AG20443 (cell line): ENCODE measurements at places on chromosomes 4 and X.

- peak; percentile 28 for DNase-seq
Measured at GRCh38 chrX:119692191-119693039, 553 bp downstream of the SEPTIN6 start.

- no peak for DNase-seq
Measured at GRCh38 chr4:7691982-7692381, 247.7 kb downstream of the AFAP1 start.

DNA sequence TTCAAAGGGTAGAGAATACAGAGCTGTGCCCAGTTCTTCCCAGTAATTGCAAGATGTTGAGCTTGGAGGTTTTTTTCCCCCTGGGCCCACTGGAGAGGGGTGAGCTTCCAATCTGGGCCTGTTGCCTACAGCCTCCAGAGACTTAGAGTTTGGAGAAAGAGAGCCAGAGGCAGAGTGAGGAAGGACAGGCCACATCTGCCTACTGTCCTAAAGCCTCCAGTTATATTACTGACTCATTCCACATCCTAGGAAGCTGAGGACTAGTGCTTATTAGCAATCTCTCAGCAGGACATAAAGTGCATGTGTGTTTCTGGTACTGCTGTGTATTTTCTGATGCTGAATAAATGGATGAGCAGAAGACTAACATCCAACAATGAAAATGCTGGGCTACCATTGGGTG, 181.0 kb upstream of the MAMLD1 start:
- DNase-seq, result peak; percentile 16

GRCh38 chr4:153553155-153553818, 87.1 kb downstream of the TMEM131L start:
- DNase-seq, result no peak

DNA sequence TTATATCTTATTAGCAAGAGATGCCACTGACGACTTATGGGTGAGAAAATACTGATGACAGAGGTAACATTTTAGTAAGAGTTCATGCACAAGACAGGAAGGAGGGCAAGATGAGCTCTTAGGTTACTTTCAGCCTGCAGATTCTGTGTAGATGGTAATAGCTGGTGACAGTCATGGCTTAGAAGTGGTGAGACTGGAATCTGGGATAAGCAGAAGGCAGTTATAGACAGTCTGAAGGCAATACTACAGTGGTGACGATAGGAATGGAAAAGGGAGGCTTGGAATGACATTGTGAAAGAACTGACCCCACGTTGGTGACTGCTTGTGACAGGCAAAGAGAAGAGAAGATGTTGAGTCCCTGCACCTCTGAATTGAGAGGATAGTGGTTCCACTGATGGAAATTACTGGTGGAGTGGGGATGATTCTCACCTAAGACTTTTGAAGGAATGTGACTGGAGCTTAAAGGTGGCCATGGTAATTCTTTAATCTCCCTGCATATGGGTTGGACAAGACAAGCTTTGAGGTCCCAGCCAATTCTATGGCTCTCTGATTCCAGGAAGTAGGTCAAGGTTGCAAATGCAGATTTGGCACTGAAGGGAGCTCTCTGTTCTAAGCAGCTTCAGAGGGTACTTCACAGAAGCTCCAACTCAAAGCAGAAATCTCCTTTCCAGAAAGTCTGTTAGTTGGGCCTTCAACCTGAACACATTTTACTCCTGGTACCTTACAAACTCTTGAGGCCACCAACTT, 99.7 kb downstream of the RASL11B start:
- no peak for DNase-seq

DNA sequence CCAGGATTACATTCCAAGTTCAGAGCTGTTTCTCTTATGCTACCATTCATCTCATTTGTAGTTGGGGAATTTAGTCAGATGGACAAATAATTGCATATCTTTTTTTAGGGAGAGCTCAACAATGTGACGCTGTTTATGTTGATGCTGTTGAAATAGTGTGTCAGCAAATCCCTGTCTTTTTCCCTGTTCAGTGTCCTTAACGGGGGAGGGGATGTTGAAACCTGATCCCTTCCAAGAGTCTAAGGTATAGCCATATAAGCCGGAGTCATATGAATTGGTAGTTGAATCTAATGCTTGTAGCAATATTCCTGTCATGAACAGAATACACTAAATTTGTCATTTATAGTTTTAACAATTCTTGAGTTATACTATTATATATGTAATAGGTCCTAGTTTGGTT, 293.5 kb upstream of the FAT1 start:
- DNase-seq, result no peak

GRCh38 chrX:18994713-18995112, 10.8 kb upstream of the PHKA2 start:
- peak; percentile 39 for DNase-seq

- DNase-seq, result no peak
Measured at GRCh38 chrX:105634180-105634579, 188.2 kb upstream of the NRK start.

DNA sequence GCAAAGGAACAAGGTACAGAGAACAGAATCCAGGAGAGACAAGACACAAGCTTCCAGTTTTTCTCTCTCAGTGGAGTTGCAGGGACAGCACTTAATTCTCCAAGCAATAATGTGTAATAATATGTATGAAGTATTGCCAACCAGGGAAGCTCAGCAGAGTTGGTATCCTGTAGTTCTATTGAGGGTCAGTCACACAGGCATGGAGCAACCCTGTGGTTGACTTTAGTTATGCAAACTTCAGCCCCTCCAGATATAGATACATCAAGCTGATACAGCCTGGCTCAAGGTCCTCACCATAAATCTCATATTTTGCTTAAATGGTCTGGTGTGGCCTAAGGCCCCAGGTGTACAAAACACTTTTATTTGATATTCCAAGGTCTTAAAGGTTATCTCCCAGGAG, 248.6 kb upstream of the EPHA5 start:
- DNase-seq, result no peak

DNA sequence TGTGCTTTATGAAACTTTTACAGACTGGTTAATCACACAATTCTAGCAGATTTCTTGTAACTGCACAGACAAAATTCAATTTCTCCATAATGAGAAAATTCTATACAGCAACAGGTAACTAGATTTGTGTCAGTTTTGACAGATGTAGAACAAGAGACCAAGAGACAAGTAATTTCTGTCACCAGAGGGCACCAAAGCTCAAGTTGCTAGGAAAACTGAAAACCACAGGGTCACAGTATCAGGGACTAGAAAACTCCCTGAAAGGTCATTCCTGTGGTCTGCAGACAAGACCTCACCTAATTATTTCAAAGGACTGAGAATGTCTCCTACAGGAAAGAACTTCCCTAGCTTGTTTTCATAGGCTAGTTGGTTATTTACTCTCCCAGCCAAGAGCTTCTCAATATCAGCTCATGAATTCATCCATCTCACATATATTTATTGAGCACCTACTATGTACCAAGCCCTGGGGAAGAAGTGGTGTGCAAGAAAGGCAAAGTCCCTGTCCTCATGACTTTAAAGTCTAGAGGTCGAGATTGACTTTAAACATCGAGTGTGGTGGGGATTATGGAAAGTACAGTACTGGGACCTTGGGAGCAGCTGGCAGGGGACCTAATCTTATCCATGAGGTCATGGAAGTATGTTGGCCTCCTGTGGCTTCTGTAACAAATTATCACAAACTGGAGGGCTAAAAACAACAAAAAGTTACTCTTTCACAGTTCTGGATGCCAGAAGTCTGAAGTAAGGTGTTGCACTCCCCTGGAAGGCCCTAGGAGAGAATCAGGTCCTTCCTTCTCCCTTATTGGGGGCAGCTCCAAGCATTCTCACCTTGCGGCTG, 47.8 kb upstream of the SETD7 start:
- DNase-seq, result peak; percentile 53

DNA sequence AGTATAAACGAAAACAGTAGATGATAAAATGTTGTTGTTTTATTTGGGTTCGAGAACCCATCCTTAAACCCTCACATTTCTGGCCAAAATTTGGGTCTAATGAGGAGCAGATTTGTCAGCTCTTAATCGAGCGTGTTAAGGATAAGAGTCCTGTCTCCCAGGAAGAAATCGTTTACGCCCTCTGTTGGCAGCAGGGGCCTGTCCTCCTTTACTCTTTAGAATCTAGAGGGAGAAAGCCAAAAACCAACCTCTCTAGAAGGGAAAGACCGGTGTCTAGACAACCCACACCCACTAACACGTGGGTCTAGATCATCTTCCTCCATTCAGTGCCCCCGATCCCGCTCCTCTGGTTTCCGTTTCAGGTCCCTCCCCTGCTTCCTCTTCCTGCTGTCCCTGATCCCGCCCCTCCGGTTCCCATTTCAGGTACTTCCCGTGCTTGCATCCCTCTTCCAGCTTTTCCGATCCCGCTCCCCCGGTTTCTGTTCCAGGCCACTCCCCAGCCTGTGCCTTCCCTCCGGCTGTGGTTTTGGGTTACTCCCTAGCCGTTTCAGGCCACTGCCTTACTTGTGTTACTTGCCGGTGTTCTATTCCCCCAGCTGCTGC, 339.1 kb downstream of the PAPSS1 start:
- peak; percentile 34 for DNase-seq

- no peak for DNase-seq
Measured at GRCh38 chr4:136925203-136925602, 607.1 kb downstream of the PCDH18 start.

- no peak for DNase-seq
Measured at GRCh38 chr4:44098973-44099372, 349.6 kb downstream of the KCTD8 start.

DNA sequence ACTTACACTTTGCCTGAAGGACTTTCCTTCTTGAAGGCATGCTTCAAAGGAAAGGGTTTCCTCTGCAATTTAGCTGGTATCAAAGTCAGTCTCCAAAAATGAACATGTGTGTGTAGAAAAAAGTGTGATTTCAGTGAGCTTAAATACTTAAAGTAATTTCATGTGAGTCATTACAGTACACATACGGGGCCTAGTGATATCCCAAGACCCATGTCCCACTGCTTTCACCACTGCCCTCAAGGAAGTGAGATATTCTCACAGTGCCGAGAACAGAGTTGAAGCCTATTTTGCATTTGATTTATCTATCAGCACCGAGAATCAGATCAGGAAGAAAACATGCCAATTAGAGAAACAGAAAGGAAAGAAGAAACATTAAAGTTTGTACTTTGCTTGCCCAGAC, 61.0 kb downstream of the CHST7 start:
- DNase-seq, result no peak

GRCh38 chrX:149312988-149313387, 192.1 kb downstream of the IDS start:
- DNase-seq, result peak; percentile 26

- no peak for DNase-seq
Measured at GRCh38 chrX:18677161-18677869, 5.4 kb upstream of the RS1 start.

DNA sequence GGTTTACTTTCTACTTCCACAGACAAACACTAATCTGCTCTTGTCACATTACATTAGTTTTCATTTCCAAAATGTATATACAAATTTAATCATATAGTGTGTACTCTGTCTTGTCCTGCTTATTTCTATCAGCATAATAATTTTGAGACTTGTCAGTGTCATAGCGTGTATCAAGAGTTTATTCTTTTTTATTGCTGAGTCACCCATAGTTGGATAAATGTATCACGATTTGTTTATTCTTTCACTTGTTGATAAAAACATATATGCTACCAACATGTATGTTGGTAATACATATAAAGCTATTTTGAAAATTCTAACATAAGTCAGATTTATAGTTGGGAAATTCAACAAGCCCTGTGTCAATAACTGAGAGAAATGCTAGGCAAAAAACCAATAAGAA, 261.2 kb downstream of the TRAM1L1 start:
- DNase-seq, result no peak

DNA sequence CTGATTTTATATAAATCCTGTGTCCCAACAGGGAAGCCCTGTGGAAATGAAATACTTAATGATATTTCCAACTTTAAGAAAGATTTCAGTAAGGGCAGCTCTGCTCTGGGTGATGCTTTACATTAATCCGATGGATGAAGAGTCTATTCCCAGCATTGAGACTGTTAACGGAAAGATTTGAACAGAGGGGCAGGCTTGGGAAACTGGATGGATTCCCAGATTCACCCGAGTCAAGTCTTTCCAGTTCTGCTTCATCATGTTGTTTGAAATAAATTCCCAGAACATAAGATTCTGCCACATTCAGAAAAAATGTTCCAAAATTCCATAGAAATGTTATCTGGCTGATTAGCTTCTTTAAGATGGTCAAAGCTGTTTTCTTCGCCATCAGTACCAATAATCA, 246.0 kb downstream of the FBXW7 start:
- DNase-seq, result no peak

- no peak for DNase-seq
Measured at GRCh38 chr4:164446516-164446915, 307.4 kb upstream of the SMIM31 start.

DNA sequence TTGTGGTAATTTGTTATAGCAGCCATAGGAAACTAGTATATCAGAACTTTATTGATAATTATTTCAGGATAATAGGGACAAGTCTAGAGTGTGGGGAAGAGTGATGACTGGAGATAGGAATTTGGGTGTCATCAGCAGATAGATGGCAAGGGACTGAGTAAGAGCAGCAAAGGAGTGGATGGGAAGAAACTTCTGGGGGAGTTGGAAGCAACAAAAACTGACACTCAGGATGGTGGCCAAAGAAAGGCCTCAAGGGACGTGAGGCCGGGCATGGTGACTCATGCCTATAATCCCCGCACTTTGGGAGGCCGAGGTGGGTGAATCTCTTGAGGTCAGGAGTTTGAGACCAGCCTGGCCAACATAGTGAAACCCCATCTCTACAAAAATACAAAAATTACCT, 9.1 kb upstream of the SLC25A5 start:
- peak; percentile 15 for DNase-seq

DNA sequence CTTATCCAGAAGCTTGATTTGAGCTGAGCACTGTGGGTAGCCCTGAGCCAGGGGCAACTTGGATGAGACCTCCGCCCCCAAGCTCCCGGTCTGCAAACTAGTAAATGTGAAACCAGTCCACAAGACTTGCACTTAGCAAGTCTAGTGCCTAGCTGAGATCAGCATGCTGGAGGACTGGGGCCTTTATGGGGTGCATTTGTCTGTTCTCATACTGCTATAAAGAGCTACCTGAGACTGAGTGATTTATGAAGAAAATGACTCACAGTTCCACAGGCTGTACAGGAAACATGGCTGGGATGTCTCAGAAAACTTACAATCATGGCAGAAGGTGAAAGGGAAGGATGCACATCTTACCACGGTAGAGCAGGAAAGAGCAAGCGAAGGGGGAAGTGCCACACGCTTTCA, 42.1 kb upstream of the HOPX start:
- DNase-seq, result no peak

DNA sequence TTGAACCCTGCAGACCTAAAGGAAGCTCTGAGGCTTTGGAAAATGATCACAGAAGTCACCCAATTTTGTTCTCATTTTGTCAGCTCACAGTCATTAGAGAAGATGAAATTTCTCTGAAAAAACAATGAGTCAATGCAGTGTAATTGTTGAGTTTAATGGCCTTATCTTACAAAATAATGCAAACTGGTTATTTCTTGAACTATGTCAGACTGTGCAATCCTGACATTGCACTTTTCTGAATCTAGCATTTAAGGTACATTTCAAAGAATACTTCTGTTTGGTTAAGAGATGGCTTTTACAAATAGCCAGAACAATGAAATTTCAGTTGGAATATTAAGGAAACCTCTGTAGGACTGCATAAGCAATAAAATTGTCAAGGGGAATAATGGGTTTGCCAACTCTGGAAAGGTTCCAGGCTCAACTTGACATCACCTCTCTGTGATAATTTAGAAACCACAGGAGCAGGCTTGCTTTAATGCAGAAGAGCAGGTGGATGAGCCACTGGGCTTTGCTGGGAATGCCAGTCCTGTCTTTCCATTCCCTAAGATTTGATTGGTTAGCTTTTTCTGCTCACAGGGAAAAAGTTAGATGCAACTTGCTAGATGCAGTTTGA, 222.8 kb downstream of the FRMPD4 start:
- no peak for DNase-seq

- no peak for DNase-seq
Measured at GRCh38 chr4:116724249-116724648, 361.1 kb downstream of the TRAM1L1 start.
